ENCODE measurements at places on chromosomes 2 and 18.
A peak's percentile ranks its signal among the peaks of the same experiment; 100 is the strongest.

DNA sequence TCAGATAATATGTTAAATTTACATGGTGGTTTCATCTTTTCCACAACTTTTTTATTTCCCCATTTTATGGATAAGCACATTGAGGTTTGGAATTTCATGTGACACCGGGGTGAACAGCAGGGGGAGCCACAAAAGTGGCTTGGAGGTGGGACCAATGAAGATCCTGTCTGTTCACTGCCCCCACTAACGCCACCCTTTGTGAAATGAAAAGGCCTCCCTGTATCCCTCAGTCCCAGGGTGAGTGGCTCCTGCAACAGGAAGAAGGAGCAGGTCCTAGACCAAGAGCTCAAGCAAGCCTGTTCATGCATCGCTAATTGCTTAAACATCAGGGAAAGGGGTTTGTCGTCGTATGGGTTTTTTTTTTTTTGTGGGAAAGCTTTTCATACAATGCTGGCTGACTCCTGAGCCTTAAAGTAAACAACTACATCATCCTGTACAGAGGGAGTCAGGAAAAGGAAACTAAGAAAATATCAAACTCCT is 267.8 kb upstream of the EPAS1 start:
- no peak for DNase-seq

DNA sequence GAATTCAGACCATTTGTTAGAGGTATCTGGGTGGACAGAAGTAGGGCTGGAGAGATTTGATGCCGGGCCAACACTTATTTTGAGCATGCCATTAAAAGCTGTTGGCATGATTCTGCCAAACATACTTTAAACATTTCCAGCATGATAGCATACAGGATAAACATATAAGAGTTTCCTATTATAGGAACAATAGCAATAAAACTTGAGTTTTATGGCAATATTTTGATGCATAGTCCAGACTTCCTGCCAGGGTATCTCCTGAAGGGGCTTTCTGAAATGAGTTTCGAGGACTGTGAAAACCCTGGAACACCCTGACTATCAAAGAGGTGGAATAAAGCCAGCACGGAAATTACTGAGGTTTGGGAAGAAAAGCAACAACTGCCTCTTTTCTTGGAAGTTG is 1398.0 kb upstream of the NXPH2 start:
- DNase-seq = no peak

GRCh38 chr18:904218-905090 is at the start of gene ADCYAP1:
TSS of gene ADCYAP1 (plus strand) at chr18:904871. CDS start at chr18:905387, 516 bp downstream.
- no peak for DNase-seq

- no peak for DNase-seq
Measured at GRCh38 chr2:176234156-176234555, 35.1 kb upstream of the MTX2 start.

- no peak for DNase-seq
Measured at GRCh38 chr2:128535953-128536352, 217.3 kb upstream of the HS6ST1 start.

DNA sequence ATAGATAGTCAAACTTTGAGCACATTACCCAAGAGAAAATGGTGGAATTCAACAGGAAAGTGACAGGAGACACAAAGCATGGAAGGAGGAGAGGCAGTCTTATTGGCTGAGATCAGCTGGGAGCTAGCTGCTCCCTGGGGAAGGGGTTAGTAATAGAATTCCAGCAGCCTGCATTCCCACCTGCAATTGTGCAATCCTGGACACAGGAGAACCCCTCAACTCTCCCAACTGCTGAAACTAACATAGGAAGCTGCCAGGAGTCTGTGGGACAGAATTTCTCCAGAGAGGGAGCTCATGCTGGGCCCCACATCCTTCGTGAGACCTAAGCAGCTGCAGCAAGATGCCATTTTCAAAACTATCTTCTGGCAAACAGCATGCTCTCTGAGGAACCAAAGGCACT is 69.8 kb upstream of the ACVR1C start:
- DNase-seq = no peak

DNA sequence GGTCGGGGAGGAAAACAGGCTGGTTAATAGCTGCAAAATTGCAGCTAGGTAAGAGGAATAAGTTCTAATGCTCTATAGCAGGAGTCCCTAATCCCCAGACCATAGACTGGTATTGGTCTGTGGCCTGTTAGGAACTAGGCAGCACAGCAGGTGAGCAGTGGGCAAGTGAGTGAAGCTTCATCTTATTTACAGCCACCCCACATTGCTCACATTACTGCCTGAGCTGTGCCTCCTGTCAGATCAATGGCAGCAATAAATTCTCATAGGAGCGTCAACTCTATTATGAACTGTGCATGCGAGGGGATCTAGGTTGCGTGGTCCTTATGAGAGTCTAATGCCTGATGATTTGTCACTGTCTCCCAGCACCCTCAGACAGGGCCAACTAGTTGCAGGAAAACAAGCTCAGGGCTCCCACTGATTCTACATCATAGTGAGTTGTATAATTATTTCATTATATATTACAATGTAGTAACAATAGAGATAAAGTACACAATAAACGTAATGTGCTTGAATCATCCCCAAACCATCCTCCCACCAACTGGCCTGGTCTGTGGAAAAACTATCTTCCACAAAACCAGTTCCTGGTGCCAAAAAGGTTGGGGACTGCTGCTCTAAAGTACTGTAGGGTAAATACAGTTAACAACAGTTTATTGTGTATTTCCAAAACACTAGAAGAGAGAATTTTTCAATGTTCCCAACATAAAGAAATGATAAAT is 91.7 kb upstream of the TFCP2L1 start:
- DNase-seq = no peak

DNA sequence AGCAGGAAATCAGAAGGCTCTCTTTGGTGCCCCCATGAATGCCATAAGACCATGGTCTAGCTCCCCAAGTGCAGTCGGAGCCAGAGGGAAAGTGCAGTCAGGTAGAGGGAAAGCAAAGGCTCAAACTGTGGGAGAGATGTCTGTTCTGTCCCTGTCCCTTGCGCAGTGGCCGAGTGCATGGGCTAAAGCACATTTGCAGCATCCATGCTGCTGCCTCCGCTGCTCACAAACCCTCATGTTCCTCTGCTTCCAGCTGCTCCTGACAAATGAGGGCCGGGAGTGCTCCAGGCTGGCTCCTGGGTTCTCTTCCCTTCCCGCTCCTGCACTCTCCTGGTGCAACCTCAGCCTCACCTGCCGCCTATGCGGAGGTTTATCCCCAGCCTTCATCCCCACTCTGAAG is 34.2 kb downstream of the SCTR start:
- no peak for DNase-seq

GRCh38 chr2:106085181-106085940 is 108.7 kb downstream of the UXS1 start:
- peak; percentile 62 for DNase-seq

DNA sequence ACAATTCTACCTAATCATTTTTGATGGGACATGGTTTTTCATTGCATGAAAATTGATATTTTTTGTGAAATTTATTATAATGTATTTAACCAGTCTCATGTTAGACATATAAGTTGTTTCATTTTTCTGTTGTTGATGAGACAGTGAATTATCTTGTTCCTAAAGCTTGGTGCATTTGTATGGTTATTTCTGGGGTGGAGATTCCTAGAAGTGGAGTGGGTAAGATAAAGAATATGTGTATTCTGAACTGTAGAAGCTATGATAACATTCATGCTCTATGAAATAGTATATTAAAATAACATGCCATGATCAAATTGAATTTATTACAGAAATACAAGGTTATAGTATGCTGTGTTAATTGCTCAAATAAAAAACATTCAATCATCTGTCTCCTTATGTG is 69.2 kb downstream of the BOLA3 start:
- DNase-seq = no peak

DNA sequence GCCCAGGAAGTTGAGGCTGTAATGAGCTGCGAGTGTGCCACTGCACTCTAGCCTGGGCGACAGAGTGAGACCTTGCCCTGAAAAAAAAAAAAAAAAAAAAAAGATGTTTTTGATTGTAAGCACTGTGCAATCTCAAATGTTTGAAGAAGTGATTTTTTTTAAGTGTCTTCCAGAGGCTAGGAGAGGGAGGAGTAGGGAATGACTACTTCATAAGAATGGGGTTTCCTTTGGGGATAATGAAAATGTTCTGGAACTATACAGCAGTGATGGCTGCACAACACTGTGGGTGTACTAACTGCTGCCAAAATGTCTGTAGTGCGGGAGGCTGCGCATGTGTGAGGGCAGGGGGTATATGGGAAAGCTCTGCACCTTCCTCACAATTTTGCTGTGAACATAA is 83.7 kb downstream of the MCFD2 start:
- DNase-seq = no peak

- no peak for DNase-seq
Measured at GRCh38 chr18:29311580-29311979, 1134.7 kb upstream of the CDH2 start.

DNA sequence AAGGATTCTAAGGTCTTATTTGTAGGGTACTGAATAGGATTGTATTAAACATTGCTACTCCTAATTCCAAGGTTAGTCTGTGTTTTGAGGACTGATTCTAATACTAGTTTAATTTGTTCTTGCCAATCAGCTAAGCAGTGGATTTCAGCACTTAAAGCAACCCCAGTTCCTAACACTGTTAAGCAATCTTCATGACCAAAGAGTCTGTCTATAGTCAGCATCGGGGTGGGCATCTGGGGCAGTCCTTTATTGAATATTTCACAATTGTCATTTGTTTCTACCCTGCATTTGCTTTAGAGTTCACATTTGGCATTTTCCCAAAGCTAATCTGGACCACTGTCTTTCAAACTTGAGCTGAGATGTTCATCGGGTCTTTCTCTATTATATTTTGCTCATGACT is 248.0 kb upstream of the TANK start:
- no peak for DNase-seq

DNA sequence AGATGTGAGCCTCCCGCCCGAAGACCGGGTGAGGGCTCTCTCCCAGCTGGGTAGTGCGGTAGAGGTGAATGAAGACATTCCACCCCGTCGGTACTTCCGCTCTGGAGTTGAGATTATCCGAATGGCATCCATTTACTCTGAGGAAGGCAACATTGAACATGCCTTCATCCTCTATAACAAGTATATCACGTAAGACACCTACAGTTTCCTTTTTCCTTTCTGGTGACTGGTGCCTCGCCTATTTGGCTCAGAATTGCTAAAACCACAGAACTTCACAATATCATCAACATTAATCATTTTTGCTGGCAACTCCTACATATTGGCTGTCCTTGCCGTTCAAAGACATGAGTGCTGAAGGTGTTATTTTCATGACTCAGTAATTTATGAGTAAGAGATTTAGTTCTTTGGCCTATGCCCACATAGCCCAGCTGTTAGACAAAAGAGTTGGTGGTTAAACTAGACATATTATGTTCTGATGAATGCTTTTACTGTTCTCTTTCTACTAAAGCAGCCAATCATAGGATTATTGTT is 2.2 kb downstream of the STAMBP start:
- DNase-seq = no peak

- DNase-seq = no peak
Measured at GRCh38 chr18:44880170-44880569, 199.5 kb downstream of the SETBP1 start.

DNA sequence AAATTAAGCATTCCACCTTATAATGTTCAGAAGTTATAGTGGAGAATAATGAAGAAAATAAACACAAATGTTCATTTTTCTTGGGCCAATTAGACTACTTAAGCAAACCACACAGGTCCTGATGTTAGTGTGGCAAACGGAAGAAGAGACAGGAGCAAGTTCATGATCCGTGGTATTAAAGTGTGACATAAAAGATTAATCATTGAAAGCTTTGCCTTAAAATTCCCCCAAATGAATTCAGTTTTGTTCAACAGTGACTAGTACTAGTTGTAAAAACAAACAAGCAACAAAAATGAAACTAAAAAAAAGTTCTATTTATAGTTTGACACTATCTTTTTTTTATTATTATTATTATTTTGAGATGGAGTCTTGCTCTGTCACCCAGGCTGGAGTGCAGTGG is 73.7 kb downstream of the RFTN2 start:
- no peak for DNase-seq

DNA sequence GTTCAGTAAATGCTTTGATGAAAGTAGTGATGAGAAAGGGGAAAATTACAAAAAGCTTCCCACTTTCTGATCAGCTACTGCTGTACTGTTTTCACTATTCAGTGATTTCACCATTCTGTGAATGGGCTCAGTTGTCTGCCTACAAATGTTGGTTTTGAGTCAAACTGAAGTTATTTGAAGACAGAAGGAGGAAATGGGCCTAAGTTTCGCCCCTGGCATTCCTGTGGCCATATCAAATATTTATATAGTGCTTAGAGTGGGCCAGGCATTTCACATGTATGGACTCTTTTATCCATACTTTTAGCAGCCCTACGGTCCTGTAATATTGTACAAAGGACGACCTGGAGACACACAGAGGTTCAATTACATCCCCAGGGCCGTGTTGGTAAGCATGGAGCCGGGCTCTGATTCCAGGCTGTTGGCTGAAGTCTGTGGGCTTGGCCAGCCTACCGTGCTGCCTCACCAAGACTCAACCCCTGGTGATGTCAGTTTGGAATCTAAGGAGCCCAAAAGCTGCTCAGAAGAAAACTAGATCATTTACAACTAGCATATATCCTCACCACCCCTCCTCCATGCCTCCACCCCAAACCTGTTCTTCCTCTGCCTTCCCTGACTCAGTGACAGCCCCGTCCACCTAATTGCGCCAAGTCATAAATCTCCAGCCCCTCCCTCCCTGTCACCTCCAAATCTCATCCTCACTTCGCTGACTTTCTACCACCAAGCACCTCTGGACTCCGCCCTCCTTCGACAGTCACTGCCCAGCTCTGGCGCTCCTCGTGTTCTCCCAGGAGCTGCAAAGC is 10.1 kb upstream of the GRHL1 start:
- no peak for DNase-seq

GRCh38 chr2:209208211-209208610 is 215.6 kb upstream of the MAP2 start:
- peak; percentile 46 for DNase-seq

DNA sequence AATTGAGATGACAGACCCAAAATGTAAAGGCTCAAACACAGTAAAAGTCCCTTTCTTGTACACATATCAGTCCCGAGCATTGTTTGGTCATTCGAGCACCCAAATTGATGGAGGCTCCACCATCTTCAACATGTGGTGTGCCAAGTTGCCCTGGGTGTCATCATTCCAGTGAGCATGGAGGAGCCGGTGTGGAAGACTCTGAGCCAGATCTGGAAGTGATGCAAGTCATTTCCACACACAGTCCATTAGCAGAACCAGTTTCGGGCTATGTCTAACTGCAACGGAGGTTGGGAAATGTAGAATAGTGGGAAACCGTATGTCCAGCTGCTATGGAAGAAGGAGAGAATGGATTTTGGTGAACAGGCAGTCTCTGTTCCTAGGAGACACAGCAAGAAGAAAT is 40.9 kb upstream of the BZW1 start:
- DNase-seq = no peak

- no peak for DNase-seq
Measured at GRCh38 chr2:19228715-19229114, 129.7 kb downstream of the OSR1 start.

DNA sequence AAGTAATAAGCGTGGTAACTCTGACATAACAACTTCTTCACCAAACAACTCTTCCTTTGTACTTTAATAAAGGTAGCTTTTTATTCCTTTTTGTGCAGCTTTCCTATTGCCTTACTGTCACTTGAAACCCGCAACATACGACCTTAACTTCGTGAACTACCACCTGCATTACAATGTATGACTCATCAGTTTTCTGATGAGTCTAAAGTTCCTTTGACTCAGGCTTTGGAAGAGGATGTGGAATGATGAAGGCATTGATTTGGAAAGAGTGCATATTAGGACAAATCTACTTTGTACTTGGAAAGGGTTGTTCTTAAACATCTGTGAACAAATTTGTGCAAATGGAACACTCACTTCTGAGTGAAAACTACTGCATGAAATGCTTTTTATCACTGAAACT is 1012.1 kb downstream of the TMEM182 start:
- no peak for DNase-seq

- no peak for DNase-seq
Measured at GRCh38 chr2:99682275-99683060, 192.7 kb upstream of the REV1 start.

Measured in MM.1S (cell line).